ENCODE measurements at places on chromosomes 3 and 15. TPM values are rescaled to one million over a fixed set of nuclear protein-coding genes. Genes with fewer than 3 reads are reported as not detected.

The TMCO5A gene
- polyA plus RNA-seq = 0.07 TPM

DNA sequence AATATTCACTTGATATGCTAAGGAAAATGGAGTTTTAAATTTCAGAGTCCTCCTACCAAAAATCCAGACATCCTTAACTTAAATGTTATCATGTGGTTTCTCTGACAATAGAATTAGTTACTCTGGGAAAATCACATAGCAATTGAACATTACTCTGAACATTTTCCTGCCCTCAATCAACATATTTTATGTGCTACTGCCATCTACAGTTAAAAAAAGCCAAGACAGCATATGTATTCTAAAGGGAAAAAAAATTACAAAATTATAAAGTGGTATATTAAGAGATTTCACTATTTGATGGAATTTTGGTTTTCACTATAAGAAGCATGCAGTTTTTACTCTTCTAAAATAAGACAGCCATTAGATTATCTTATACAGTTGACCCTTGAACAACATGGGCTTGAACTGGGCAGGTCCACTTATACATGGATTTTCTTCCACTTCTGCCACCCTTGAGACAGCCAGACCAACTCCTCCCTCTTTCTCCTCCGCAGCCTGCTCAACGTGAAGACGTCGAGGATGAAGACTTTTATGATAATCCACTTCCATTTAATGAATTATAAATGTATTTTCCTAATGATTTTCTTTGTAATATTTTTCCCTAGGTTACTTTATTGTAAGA, 122.3 kb downstream of the ATP1B3 start:
- no peak for DNase-seq

DNA sequence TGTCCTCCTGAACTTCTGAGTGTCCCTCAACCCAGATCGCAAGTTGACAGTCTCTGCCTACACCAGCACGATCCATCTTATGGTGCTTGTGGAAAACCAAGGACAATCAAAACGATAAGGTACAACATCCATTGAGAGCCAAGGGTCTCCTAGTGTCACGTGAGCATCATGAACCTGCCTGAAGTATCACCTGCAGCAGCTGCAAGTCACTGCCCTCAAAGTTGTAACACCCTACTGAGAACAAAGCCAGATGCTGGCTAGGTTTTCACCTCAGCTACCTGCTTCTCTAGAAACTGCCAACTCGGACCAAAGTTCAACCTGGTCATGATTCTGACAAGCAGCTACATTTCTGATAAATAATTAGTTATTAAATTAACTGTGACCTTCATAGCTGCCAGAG, 17.5 kb downstream of the C2CD4B start:
- DNase-seq = no peak

The MINAR1 gene
- polyA plus RNA-seq = 0.14 TPM

GRCh38 chr3:48285675-48286074, 44.8 kb downstream of the ZNF589 start:
- DNase-seq = no peak

- no peak for DNase-seq
Observed at GRCh38 chr15:79675982-79676381, 220.8 kb downstream of the MTHFS start.

The CLEC3B gene
- 167 TPM for polyA plus RNA-seq

The PLIN1 gene
- 0.21 TPM for polyA plus RNA-seq

The SLC4A7 gene
- 3.3 TPM for polyA plus RNA-seq

GRCh38 chr15:56038707-56039106, 45.3 kb upstream of the NEDD4 start:
- DNase-seq = no peak

The ANAPC13 gene
- polyA plus RNA-seq = 71.3 TPM

GRCh38 chr3:77072232-77072631, 32.3 kb downstream of the ROBO2 start:
- no peak for DNase-seq

GRCh38 chr3:18847583-18848197, 300.6 kb upstream of the KCNH8 start:
- no peak for DNase-seq

DNA sequence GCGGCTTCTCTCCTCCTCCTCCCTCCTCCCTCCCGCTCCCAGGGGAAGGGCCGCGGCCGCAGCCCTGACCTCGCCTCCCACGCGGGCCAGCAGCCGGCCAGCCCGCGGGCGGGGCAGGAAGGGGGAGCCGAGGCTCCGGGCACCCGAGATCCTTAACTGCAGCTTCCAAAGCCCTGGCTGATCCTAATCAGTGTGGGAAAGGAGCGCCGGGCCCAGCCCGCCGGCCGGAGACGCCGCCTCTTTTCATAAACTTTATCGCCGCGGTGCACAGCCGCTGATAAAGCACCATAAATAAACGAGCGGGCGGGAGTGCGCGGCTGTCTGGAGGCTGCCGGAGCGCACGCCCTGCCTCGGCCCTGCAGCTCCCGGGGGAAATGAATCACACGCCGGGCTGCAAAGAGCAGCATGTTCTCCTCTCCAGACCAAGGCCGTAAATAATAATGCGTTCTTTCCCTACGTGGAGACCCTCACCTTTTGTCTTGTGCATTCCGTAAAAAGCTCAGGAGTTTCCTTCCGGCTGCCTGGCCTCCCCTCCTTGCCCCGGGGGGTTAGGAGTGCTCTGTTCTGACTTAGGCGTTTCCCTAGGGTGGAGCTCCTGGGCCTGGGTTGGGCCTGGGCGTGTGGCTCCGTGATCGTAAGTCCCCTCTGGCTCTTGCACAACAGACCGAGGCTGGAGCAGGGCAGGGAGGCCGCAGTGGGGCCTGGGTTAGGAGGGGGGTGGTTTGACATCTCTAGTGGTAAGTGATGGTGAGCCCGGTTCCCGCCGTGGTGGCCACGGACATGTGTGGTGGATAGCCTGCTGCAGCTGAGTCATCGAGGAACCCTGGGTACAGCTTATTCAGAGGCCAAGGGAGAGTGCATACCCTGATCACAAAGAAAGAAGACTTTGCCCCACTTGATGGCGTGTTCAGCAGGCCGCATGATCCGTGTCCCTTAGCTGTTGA, 132.6 kb upstream of the HES1 start:
- DNase-seq = peak; percentile 87

GRCh38 chr3:132448216-132448961, 31.1 kb downstream of the DNAJC13 start:
- DNase-seq = peak; percentile 88

DNA sequence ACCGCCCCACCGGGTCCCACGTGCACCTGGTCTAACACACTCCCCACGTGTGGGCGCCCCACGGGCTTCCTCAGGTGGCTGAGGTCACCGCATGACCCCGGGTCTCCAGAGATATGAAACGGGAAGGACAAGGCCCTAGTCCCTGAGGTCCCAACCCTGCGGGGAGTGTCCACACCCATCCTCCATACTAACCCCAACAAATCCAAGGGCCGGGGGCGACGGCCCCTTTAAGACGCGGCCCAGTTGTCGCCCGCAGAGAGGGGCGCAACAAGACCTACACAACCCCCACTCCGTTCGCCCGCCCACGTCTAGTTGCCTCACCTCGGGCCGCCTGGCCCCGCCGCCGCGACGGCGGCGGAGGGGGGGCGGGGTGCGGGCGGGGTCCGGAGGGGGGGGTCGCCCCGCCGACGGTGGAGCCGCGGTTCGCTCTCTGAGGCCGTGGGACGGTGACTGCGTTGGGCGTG, 396 bp downstream of the INO80 start:
- DNase-seq = peak; percentile 72

DNA sequence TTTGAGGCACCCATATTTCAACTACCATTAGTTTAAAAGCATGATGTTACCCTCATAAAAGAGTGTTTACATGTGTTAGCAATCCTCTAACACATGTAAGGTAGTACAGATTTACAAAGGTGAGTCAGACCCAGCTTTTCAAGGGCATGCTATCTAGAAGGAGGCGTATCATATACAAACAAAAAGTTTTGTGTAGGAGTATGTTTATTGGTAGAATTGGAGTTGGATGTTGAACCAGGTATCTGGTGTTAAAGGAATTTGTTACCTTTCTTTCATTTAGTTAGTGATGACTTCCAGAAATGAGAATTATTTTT, 2.4 kb downstream of the HACD3 start:
- DNase-seq = no peak

- no peak for DNase-seq
Observed at GRCh38 chr3:105427332-105427731, 60.6 kb downstream of the ALCAM start.

The PIGZ gene
- 2.5 TPM for polyA plus RNA-seq

DNA sequence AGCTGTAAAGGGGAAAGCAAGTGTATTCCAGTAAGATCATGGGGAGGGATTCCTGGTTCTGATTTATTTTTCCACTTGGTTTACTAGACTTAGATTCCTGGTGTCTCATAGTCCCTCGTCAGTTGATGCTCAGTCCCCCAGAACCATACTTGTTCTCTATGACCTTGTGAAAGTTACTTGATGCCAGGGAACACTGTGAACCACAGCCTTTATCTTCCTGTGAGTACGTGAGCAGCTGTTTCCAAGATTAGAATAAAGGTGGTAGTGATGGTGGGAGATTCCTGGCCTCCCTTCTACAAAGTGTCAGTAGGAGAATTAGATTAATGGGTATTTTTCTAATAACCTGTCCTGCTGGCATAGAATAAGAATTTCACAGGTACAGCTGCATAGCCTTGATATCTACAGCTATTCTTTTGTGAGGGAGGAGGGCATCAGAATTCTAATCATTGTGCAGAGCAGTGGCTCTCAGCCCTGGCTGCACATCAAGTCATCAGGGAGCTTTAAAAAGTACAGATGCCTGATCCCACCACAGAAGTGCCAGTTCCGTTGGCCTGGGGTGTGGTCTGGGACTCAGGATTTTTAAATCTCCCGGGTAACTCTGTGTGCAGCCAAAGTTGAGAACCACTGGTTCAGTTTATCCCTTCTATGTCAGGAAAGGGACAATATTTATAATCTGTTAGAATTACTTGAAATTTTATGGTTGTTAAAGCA, 20.0 kb downstream of the GPD1L start:
- DNase-seq = no peak
